ENCODE measurements at places on chromosomes 13 and 19.

GRCh38 chr19:44683434-44684210 lies 12.3 kb downstream of the CEACAM19 start:
- no peak for DNase-seq

DNA sequence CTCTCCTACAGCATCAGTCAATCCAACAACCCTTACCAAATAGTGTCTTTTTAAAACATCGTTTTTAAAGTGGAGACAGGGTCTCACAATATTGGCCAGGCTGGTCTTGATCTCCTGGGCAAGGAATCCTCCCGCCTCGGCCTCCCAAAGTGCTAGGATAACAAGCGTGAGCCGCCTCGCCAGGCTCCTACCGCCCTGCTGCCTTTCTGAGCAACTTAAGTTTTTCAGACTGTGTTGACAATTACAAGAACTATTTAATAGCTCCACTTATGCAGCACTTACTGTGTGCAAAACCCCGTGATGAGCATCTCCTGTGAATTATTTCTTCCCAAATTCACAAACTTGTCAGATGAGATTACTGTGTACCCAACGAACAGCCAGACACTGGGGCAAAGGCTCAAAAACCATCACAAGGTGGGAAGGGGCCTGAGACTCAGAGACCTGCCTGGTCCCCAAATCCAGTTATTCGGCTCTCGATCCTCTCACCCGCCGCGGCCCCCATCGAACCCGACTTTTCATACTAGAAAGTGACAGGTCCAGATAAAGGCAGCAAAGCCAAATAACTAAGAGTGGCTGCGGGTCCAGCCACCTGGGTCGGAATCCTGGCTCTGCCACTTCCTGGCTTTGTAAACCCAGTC lies 581 bp downstream of the RPL18 start:
- DNase-seq, result no peak

DNA sequence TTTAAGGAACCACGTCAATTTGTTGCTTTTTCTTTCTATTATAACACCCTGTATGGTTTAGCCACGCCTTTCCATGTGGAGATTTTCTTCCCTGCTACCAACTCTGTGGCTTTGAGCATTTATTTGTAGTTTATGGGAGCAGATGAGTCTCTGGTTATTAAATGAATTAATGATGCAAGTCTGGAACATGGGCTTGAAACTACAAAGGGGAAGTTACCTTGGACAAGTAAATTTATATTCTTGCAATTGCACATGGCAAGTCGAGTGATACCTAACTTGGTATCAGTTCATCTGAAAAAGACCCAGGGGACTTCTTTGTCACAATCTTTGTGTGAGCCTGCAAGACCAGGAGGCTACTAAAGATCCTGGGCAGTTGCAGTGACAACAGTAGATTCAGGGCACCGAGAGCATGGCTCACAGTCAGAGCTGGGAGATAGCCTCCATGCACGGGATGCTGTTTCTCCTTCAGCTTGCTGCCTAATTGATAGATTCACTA lies 24.4 kb downstream of the B3GLCT start:
- DNase-seq, result no peak

GRCh38 chr13:26012995-26013394 lies 38.8 kb downstream of the SHISA2 start:
- DNase-seq, result no peak

DNA sequence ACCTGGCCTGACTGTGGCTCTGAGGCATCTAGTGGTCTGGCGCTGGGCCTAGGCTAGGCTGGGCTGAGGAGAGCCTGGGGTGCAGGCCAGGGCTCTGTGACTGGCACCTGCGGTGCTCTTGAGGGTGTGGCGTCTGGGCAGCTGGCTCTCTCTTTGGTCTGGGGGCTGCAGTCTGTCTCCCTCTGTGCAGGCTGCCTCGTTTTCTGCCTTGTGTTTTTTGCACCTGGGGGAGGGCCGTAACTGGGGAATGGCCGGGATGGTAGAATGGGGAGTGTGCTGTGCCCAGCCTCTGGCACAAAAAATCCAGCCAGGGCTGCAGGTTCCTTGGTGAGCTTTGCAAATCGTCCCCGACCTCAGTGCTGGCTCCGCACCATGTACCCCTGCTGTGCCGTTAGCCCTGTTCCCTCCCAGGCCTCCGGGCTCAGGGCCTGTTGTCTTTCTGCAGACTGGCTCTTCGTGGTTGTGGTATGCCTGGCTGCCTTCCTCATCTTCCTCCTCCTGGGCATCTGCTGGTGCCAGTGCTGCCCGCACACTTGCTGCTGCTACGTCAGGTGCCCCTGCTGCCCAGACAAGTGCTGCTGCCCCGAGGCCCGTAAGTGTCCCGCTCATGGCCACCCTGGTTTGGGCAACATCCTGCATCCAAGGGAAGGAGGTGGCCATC lies 6.5 kb upstream of the USF2 start:
- DNase-seq, result no peak

DNA sequence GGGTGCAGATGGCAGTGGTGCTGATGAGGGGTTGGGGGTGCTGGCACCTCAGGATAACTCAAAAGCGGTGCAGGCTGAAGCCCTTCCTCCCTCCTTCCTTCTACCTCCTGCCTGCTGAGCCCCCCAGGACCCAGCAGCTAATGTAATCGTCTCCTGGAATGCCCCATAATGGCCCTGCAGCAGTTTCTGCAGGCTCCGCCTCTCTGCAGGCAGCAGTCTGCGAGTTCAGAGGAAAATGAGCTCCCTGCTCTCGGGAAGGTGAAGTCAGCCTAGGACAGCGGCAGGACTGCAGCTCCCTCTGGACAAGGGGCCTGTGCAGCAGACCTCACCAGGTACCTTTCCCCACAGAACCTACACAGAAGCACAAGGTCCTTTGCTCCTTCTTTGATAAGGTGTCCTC lies 130.9 kb downstream of the ZDHHC20 start:
- DNase-seq, result no peak

- no peak for DNase-seq
Observed at GRCh38 chr19:50739914-50740426, 16.8 kb downstream of the CLEC11A start.

DNA sequence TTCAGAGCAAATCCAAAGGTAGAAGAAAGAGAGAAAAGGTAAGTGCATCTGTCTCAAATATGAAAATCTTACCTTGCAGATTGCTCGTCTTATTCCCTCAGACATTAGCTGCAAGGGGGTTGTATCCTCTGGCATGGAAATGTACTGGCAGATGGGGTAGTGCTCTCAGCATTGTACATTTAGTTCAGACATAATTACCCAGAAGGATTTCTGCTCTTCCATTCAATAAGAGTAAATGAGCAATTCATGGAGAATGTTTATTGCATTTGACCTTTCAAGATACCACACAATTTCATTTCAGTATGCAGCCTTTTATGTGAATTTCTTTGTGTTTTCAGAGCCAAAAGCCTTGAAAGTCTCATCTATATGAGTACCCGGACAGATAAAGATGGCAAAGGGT lies 63.8 kb downstream of the SCEL start:
- DNase-seq, result no peak

DNA sequence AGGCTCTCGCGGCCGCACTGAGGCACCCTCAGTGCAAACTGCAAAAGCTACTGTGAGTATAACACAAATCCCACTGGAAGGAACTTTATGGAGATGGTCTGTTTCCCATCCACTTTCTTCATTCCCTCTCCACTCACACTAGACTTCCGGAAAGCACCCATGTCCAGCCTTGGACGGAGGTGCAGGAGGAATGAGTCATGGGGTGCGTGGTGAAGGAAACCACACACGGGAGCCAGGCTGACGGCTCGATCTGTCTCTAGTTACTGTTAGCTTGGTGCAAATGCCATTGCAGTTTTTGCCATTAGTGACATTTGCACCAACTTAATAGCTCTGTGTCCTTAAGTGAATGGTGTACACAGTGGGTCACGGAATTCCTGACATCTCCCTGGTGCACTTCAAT lies 14.6 kb downstream of the NLRP8 start:
- DNase-seq, result no peak

DNA sequence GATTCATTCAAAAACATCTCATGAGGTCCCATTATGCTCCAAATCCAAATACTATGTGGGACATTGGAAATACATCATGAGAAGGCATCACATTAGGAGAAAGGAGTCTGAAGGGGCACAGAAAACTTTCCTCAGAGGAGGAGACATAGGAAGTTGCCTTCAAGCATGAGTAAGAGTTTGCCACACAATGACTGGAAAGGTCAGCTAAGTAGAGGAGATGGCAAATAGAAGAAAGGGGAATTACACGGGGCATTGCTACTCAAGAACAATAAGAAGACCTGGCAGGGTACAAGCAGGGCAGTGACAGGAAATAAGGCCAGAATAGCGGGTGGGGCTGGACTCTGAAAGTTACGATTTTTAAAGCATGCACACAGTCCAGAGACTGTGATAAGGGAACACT lies 231.6 kb downstream of the SPRY2 start:
- no peak for DNase-seq

- no peak for DNase-seq
Observed at GRCh38 chr19:31511696-31512095, 162.5 kb upstream of the TSHZ3 start.

DNA sequence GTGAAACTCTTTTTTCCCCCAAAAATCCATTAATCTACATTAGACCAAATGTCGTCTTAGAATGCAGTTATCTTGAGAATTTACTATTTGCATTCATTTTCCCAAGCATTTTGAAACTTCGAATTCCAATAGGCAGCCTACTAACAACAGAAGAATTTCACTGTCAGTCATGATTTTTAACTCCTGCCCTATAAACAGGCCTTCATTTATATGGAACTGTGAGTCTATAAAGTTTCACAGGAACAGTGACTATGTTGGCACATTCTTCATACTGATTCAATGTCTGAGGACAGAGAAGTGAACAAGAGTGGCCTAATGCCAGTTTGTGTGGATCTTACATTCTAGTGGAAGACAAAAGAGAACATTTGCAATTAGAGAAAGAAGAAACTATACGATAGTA lies 198.0 kb downstream of the PCDH17 start:
- no peak for DNase-seq

- DNase-seq, result no peak
Observed at GRCh38 chr13:41327994-41328790, 17.1 kb downstream of the NAA16 start.
